ENCODE measurements at places on chromosomes 1 and 21. TPM values are rescaled to one million over a fixed set of nuclear protein-coding genes. Genes with fewer than 3 reads are reported as not detected.

DNA sequence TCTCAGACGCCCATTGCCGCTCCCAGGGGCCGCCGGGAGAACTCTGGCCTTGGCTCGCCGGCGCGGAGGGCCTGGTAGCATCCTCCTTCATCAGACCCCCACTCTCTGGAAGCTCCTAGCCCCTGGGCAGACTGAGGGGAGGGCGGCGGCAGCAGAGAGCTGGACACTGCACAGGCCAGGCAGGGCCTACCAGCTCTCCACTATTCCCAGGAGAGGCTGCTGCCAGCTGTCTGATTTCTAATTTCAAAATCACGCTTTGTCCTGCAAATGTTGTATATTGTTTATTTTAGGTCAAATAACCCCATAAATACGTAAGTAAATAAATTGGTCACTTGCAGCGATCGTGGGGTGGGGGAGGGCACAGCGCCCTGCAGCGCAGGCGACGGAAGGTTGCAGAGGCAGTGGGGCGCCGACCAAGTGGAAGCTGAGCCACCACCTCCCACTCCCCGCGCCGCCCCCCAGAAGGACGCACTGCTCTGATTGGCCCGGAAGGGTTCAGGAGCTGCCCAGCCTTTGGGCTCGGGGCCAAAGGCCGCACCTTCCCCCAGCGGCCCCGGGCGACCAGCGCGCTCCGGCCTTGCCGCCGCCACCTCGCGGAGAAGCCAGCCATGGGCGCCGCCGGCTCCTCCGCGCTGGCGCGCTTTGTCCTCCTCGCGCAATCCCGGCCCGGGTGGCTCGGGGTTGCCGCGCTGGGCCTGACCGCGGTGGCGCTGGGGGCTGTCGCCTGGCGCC, at the start of gene MTARC1:
MTARC1 (plus strand) TSS at position 577 of the 732 bp plus-strand sequence; CDS start at position 609, 32 bp downstream.
- DNase-seq: peak; percentile 82
- H3K4me1 ChIP-seq: peaks cover 46% of the 10 kb centered on the region
- peak within 1 kb of the TSS; percentile 78 for H3K27ac ChIP-seq
- H3K4me3 ChIP-seq: peak within 1 kb of the TSS; percentile 61

DNA sequence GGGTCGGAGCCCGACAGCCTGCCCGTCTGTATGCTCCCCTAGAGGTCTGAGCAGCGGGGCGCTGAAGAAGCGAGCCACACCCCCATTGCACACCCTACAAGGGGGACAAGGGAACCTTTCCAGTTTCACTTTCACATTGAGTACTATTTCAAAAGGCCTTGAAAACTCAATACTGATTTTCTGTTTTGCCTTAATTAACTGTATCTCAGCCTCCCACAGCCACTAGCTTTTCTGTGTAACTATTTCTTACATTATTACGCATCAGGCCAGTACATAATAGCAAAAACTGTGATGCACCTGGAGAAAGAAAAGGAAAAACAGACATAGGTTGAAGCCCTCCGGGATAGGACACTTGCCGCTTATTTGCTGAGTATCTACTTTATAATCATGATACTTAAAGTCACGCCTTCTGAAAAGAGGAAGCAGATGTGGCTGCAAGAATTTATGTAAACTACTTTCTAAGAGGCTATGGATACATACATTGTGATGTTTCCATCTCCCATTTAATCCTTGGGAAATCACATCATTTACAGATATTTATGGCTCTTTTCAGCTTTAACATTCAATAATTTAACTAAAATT, 1719.5 kb downstream of the MRPL39 start:
- H3K36me3 ChIP-seq: no peaks in the 10 kb centered on the region
- no peak overlapping the region for H3K4me3 ChIP-seq
- no peaks in the 10 kb centered on the region for H3K4me1 ChIP-seq

GRCh38 chr1:185803241-185803640, 69.0 kb downstream of the HMCN1 start:
- H3K36me3 ChIP-seq: no peaks in the 10 kb centered on the region
- no peak overlapping the region for H3K27ac ChIP-seq
- H3K4me1 ChIP-seq: no peaks in the 10 kb centered on the region
- DNase-seq: no peak

DNA sequence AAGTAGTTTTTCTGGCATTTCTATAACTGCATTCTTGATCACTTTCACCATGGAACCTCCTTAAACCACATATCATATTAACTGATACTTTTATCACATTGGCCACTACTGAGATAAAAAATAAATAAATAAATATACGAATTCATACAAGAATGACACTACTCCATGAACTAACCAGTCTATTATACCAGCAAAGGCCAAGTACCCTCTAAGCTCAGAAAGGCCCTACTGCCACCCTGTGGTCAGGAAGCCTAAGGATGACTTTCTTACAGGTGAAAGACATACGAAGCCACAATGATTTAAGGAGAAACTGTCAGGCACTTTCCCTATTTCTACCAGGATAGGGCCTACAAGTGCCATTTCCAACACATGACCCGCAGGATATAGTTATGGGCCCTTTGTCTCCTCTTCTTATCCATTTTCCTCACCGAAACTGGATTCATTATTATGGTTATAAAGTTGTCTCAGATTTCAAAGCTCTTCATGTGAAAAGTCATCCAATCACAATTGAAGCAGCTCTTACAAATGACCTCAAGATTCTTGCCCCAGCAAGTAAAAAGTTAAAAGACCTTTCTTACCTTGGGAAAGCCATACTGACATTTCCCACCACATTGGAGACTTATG, 23.9 kb downstream of the DNAJC8 start:
- no peak for DNase-seq
- no peak overlapping the region for H3K27ac ChIP-seq
- H3K4me3 ChIP-seq: no peak overlapping the region
- no peaks in the 10 kb centered on the region for H3K27me3 ChIP-seq
- peaks cover 94% of the 10 kb centered on the region for H3K36me3 ChIP-seq

DNA sequence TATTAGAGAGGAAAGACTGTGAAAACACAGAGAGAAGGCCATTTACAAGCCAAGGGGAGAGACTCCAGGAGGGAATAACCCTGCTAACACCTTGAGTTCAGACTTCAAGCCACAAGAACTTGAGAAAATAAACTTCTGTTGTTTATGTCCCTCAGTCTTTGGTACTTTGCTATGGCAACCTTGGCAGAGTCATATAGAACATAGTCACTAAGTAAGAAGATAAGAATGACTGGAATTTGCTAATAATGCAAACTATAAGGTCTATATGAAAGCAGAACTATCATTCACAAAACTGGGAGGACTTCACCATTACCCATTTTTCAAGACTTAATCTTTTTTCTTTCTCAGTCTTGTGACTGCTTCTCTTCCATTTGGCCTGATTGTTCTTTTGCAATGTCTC, 767.3 kb upstream of the ADAMTS5 start:
- no peaks in the 10 kb centered on the region for H3K4me1 ChIP-seq
- H3K27ac ChIP-seq: no peak overlapping the region
- no peaks in the 10 kb centered on the region for H3K36me3 ChIP-seq
- H3K4me3 ChIP-seq: no peak overlapping the region
- DNase-seq: no peak
- no peaks in the 10 kb centered on the region for H3K27me3 ChIP-seq

- peak overlapping the region; percentile 84 for H3K4me3 ChIP-seq
- H3K4me1 ChIP-seq: peaks cover 30% of the 10 kb centered on the region
- no peaks in the 10 kb centered on the region for H3K27me3 ChIP-seq
- H3K36me3 ChIP-seq: peaks cover 21% of the 10 kb centered on the region
- no peak for DNase-seq
Observed at GRCh38 chr1:67429011-67429527, 1.1 kb downstream of the SERBP1 start.

DNA sequence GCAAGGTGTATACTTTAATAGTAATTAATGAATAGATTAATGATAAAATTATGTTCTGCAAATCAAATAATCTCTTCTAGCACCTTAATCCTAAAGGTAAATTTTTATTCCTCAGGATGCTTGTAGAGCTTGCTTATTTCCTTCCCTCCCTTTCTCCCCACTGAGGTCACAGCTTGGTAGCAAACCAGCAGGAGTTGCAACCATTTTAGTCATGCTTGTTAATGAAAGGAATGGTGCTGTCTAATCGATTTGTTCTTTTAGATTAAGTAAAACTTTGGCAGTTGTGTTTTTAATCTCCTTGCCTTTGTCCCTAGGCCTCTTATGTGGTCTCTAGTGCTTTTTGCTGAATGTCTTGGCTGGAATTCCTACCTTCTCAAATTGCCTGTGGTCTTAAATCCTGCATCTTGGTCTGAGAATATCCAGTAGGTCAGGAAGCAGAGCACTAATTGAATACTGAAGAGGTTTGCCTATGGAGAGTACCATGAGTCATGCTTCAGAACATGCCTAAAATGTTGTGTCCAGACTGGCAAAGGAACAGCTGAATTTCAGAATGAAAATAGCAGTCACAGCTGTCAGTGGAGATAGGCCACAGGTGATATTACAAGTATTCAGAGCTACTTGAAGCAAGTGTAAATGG, 36.3 kb upstream of the RWDD3 start:
- no peak overlapping the region for H3K27ac ChIP-seq
- no peak for DNase-seq
- H3K4me3 ChIP-seq: no peak overlapping the region
- H3K27me3 ChIP-seq: no peaks in the 10 kb centered on the region

GRCh38 chr1:90911353-90911752, 110.5 kb downstream of the ZNF644 start:
- H3K4me3 ChIP-seq: no peak overlapping the region
- no peaks in the 10 kb centered on the region for H3K4me1 ChIP-seq
- no peaks in the 10 kb centered on the region for H3K27me3 ChIP-seq
- DNase-seq: no peak
- H3K27ac ChIP-seq: no peak overlapping the region

DNA sequence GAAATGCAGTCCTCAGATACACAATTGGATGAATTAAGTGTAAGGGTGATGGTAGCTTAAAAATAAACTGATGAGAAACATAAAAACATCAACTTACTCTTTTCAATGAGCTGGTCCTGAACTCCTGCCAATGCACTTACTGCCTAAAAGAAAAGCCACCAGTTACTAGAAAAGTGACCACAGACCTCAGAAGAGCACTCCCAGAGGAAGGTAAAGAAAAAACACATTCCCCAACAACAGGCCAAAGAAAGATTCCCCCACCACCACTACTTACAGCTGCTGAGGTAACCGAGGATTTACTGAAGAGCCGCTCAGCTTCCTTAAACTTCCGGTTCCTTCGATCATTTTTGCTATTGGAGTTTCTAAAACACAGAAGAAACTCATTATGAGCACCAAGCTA, 5.4 kb downstream of the MEAF6 start:
- peaks cover 83% of the 10 kb centered on the region for H3K36me3 ChIP-seq
- H3K4me3 ChIP-seq: no peak overlapping the region
- DNase-seq: no peak
- H3K4me1 ChIP-seq: peaks cover 14% of the 10 kb centered on the region
- H3K27me3 ChIP-seq: no peaks in the 10 kb centered on the region

GRCh38 chr21:28066596-28067387, 925.9 kb downstream of the LTN1 start:
- no peaks in the 10 kb centered on the region for H3K27me3 ChIP-seq
- no peak for DNase-seq
- H3K27ac ChIP-seq: no peak overlapping the region
- peaks cover 7% of the 10 kb centered on the region for H3K4me1 ChIP-seq
- no peaks in the 10 kb centered on the region for H3K36me3 ChIP-seq

DNA sequence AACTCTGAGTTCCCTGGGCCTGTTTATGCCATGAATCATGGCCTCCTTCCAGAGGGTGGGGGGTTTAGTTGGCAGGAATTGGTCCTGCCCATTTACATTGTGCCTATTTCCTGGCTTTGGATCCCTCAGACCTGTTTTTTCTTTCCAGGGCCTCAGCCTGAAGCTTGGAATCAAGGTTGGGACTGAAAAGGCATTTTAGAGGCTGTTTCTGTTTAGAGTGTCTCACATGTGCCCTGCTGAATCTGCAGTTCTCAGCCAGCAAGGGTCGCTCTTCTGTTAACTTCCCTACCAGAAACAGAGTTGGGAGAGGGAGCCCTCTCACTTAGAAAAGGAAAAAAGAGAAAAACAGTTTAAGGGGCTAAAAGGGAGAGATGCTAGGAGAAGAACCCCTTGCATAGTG, 191.1 kb downstream of the PTPRC start:
- H3K36me3 ChIP-seq: no peaks in the 10 kb centered on the region
- no peak overlapping the region for H3K4me3 ChIP-seq
- H3K27ac ChIP-seq: peak overlapping the region; percentile 6

DNA sequence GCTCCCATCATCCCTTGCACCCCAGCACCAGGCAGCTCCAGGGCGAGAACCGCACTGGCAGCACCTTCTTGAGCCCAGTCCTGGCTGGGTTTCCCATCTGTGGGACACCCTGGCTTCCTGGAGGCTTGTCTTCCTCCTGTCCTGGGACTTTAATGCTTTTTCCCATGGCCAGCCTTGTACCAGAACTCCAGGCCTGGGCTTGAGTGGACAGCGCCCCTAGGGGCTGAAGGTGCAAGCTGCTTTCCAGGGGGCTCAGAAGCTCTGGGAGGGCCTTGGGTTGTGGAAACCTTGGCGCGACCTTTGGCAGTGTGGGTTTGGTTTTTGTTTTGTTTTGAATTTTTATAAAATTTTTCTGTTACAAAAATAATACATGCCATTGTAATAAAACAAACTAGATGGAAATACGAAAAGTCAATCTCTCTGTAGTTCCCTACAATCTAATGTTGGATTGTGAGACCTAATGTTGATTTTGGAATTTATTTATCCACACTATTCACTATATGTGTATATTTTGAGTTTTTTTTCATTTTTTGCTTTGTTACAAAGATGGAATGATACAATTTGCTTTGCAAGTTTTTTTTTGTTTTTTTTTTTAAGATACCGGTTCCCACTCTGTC, 33.8 kb upstream of the RPL11 start:
- H3K36me3 ChIP-seq: no peaks in the 10 kb centered on the region
- peak; percentile 63 for DNase-seq
- H3K27ac ChIP-seq: no peak overlapping the region
- H3K4me1 ChIP-seq: no peaks in the 10 kb centered on the region
- no peaks in the 10 kb centered on the region for H3K27me3 ChIP-seq
- no peak overlapping the region for H3K4me3 ChIP-seq

GRCh38 chr1:13583966-13584791, 547 bp downstream of the PDPN start:
- H3K27ac ChIP-seq: peak overlapping the region; percentile 81
- peak; percentile 55 for DNase-seq
- H3K4me3 ChIP-seq: peak overlapping the region; percentile 54
- H3K4me1 ChIP-seq: peaks cover 3% of the 10 kb centered on the region
- H3K27me3 ChIP-seq: peaks cover 27% of the 10 kb centered on the region

GRCh38 chr1:224506141-224506814, 71.7 kb upstream of the WDR26 start:
- no peak overlapping the region for H3K27ac ChIP-seq
- no peaks in the 10 kb centered on the region for H3K36me3 ChIP-seq
- H3K27me3 ChIP-seq: no peaks in the 10 kb centered on the region
- DNase-seq: no peak
- H3K4me1 ChIP-seq: peaks cover 28% of the 10 kb centered on the region
- H3K4me3 ChIP-seq: no peak overlapping the region

FCRL1 gene
- 4.2 TPM for total RNA-seq

CHODL gene
- total RNA-seq: not detected

NDUFS5 gene
- 140 TPM for total RNA-seq

PRSS38 gene
- total RNA-seq: not detected

DNAJC11 gene
- total RNA-seq: 36.4 TPM

SLC44A3 gene
- 19.3 TPM for total RNA-seq

LYPD8 gene
- not detected for total RNA-seq

ZNF593OS gene
- not detected for total RNA-seq

MAN1C1 gene
- 20.4 TPM for total RNA-seq

PTGS2 gene
- 15.5 TPM for total RNA-seq

PDZK1 gene
- total RNA-seq: not detected

CHML gene
- total RNA-seq: 14.5 TPM

All from lower lobe of right lung (tissue), 2 donors.